ENCODE measurements at places on chromosomes 13 and 19.

DNA sequence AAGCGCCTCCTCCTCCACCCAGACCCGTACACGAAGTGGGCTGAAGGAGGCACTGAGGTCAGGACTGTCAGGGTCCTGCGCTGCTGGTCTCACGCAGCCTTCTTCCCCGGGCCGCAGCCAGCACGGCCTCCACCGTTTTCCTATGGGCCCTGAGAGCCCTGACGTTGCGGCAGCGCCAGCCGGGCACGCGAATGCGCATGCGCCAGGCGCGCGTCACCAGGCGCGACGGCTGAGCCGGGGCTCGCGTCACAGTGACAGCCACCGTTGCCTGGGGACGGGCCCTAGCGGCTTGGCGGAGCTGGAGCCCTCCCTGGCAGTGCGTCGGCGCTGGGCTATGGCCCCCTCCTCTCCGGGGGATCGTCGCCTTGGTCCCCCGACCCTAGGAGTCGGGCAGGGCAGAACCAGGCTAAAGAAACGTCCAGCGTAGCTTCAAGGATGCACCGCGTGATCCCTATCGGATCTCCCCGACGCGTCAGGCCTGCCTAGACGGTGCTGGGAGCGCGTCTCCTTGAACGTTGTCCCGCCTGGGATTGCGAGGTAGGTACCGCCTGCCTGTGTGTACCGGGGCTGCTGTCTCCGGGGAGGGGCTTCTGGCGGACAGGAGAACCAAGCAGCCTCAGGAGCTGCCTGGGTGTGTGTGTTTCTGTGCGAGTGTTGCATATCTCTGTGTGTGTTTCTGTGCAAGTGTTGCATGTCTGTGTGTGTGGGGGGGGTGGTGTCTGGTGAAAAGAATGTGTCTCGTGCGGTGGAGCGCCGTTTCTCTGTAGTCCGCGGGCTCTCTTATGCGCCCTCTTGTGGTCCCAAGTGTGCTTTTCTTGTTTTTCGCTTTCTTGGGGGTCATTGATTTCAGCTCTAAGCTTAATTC lies 43.2 kb downstream of the ZNF571 start:
- DNase-seq = peak; percentile 60

GRCh38 chr13:73765651-73766384 lies 368.4 kb downstream of the KLF12 start:
- DNase-seq = peak; percentile 52

DNA sequence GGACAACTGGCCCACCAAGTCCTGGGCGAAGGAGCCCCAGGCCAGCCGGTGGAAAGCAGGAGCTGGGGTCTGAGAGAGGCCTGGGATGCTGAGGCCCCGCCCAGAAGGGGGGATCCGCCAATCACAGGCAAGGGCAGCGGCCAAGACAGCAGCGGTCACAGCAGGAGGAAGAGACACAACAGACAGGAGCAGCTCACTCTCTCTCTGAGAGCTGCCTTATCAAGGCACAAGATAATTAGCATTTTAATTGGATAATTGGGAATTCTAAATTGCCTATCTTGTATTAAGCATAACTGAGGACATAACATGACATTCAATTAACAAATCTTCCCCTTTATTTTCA lies 46.2 kb downstream of the CEBPG start:
- DNase-seq = no peak

DNA sequence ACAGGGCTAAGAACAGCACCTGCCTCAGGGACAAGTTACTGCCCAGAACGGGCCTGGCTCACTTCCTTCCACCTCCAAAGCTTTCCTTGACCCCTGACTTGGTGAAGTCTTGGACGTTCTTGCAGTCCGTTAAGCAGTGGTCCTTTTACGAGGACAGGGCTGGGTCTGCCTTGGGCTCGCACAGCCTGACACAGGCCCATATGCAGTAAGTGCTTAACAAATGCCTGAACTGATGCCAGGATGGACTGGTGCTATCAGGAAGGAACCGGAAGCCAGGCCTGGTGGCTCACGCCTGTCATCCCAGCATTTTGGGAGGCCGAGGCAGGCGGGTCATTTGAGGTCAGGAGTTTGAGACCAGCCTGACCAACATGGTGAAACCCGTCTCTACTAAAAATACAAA lies 1.8 kb upstream of the PLK5 start:
- no peak for DNase-seq

DNA sequence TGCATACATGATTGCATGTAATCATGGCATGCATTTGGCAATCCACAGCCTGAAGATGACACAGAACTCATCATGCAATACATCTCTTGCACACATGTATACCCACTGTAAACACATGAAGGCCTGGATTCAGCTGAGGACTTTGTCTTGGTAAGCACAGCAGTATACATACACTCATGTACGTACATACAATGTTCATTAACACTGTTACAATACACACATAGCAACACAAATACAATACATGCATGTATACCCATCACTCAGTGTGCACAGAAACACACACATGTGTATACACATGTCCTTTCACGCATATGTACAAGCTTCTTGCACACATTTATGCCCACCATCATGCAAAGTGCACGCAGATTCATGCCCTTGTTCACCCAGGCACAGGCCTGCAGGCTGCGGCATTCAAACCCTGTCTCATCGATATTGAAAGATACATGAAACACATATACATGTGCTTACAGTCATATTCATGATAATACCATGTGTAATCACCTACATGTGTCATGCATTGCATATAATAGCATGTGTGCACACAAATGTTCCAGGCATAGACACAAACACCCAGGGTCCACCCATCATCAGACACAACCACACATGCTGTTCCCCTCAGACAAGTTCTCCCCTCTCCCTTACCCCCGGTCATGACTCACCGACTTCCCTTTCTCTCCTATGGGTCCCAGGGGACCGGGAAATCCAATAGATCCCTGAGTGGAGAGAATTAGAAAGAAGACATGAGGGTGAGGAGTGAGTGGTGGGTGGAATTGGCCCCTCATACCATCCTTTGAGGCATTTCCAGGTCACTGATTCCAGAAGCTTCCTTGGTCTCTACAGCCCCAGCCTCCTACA lies 28.7 kb downstream of the COL5A3 start:
- DNase-seq = no peak

DNA sequence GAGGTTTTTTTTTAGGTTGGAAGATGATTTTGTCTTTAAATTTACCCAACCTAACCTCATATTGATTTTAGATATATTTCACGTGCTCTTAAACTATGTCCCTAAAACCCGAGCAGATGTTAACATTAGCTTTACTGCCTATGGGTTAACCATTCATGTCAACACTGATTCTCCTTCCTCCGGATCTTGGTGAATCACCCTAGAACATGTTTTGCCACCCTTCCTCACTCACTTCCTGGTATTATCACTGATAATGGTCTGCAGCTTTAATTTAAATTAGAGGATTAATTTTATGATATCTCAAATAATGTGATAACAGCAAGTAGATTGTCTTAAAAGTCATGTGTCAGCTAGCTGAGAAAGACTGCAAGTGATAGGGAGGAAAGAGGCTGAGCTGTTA lies 31.9 kb downstream of the HTR2A start:
- DNase-seq = no peak

GRCh38 chr13:77853703-77854102 lies 64.9 kb downstream of the EDNRB start:
- no peak for DNase-seq

DNA sequence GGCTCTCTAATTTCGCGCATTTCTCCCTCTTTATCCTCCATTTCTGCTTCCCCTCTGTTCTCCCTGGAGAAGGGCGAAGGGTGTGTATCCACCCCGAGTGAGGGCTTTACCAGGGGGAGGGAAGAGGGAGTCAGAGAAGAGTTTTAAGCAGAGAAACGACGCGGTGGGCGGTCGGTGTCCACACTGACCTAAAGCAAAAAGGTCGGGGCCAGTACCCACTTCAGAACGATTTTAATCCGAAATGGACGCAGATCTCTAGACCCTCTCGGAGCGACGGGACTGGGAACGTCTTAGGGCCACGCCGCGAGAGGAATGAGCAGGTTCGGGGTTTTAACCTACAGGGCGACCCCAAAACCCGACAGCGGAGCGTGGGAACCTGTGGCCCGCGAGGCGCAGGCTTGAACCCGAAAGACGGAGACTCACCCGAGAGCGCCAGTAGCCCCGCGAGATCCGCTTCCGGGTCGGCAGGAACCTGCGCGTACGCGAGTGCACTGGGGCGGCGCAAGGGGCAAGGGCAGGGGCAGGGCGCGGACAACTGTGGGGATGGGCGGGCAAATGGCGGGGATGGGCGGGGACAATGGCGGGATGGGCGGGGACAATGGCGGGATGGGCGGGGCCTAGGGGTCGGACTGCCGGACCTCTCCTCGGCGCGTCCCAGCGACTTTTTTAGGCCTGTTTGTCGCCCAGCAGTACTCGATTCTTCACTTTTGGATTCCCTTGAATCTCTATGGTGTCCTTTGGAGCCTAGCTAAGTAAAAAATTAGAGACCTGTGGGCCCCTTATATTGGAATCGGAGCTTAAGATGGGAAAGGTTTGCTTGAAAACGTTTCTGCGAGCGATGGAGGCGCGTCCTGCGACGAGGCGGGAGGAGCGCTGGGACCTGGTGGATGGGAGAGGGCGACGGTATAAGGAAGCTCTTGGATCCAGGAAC lies at the start of gene ZNF677:
Gene ZNF677 (minus strand): TSS at position 463 of the 931 bp plus-strand sequence. CDS start 3,323 bp downstream, outside the sequence.
- DNase-seq = peak; percentile 72

- no peak for DNase-seq
These were observed 451 bp downstream of the NOSIP start for GRCh38 chr19:49579947-49580263.

GRCh38 chr19:13400296-13400695 lies 106.0 kb downstream of the CACNA1A start:
- DNase-seq = no peak

GRCh38 chr13:94494026-94494425 lies 14.5 kb upstream of the DCT start:
- DNase-seq = no peak

GRCh38 chr13:96091164-96092117 lies 1.5 kb downstream of the HS6ST3 start:
- no peak for DNase-seq

GRCh38 chr13:105543742-105544141 lies 991.7 kb downstream of the EFNB2 start:
- DNase-seq = no peak

GRCh38 chr19:11323601-11324078 lies 15.8 kb downstream of the RAB3D start:
- DNase-seq = no peak

- no peak for DNase-seq
These were observed 132.1 kb upstream of the MCF2L start for GRCh38 chr13:112836940-112837339.

GRCh38 chr13:101949681-101950080 lies 452.2 kb downstream of the FGF14 start:
- no peak for DNase-seq

DNA sequence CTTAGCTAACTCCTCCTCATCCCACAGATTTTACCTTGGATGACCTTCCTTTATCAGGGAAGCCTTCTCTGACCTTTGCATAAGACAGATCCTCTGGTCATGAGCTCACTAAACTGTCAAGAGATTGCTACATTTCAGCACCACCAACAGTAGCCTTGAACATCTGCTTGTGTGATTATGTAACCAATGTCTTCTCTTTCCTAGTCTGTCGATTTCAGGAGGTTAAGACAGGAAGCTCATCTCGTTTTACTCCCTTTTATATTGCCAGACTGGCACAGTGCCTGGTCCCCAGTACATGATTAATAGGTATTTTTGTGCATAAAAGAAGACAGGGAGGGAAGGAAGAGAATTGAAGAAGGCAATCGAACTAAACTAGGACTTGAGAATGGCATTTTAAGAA lies 1697.7 kb downstream of the EFNB2 start:
- DNase-seq = no peak

- DNase-seq = no peak
These were observed 56.9 kb downstream of the MLLT1 start for GRCh38 chr19:6222884-6223283.

DNA sequence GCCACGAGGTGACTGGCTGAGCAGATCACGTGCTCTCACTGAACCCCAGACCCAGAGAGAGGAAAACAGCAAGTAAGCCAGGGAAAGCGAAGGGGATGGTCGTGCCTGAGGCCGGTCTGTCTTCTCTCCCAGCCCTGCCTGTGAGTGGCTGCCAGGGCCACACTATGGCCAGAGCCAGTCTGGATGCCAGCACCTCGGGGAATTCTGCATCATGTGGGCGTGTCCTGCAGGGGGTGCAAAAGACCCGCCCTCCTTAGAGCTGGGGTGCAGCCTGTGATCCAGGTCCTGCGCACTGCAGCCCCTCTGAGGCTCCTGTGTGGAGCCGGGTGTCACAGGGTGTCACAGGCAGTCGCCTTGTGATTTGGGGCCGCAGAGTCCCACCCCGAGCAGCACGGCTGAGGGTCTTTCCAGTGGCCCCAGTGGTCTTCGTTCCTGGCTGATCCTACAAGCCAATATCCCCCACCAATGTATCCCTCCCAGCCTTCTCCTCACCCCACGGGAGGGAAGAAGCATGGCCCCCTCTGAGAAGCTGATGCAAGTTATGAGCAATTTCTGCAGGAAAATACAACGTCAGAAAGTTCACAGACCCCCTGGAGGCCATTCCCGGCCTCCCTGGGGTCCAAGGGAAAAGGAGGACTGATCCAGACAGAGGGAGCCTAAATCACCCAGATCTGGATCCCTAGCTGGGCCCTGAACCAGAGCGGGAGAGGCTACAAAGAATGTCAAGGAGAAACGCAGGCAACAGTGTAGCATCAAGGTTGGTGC lies 7.7 kb downstream of the PPP1R12C start:
- no peak for DNase-seq

- no peak for DNase-seq
These were observed 65.3 kb upstream of the TM9SF2 start for GRCh38 chr13:99435998-99436397.

GRCh38 chr19:57978586-57979289 lies 4.4 kb upstream of the C19orf18 start:
- no peak for DNase-seq

DNA sequence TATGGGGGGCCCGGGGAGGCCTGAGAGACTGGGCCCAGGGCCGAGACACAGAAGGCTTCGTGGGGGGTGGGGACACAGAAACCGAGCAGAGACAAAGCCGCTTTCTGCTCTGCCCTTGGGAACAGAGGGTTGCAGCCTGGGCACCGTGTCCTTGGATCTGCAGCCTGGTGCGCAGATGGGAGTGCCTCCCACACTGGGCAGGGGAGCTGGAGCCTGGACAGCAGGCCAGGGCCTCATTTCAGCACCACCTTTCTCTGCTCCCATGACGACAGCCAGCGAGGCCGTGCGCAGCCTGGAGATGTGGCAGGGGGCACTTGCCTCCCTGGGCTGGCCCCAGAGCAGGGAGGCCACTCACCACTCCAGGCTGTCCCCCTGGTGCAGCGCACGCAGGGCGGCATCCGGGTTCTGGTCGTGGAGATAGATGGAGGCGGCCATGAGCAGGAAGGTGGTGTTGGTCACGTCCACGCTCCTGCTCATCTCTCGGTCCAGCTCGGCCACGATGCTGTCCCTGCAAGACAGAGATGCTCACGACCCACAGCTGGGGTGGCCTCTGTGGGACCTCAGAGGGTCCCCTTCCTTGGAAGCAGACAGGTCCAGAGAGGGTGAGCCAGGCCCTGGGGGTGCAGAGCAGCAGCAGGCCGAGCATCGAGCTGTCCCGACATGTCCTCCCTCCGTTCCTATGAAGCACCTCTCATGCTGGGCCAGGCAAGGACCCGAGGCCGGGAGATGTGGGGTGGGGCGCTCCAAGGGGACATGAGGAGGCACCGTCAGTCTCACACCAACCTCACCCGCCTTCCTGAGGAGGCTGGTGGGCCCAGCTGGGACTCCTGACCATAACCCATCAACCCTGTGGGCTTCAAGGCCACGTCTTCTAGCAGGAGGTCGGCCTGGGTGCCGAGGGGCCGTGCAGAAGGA lies 10.9 kb upstream of the CERS1 start:
- no peak for DNase-seq

- DNase-seq = no peak
These were observed 120.6 kb downstream of the ESD start for GRCh38 chr13:46676378-46676725.

- no peak for DNase-seq
These were observed 2.6 kb downstream of the ADAT3 start for GRCh38 chr19:1907563-1908363.
